Fibroblast of pulmonary artery (primary cell): ENCODE measurements at places on chromosomes 3 and 15.

- no peak for DNase-seq
These were observed 8.9 kb upstream of the ALDH1A2 start for GRCh38 chr15:58074452-58074851.

DNA sequence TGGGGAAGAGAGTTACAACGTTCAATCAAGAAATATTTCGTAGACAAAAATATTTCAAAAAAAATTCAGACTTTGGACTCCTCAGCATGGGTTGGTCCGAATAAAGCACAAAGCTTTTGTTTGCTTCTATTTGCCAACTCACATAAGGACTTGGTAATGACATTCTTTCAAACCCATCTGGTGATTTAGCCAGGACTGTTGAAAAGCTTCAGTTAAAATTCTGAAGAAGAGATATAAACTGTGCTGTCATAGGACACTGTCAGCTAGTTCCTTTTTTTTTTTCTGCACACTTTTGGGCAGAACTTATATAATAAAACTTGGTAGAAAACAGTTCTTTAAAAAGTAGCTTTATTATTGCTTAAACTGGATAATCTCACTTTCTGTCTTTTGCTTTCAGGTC, 660.8 kb upstream of the SGO1 start:
- DNase-seq: no peak

DNA sequence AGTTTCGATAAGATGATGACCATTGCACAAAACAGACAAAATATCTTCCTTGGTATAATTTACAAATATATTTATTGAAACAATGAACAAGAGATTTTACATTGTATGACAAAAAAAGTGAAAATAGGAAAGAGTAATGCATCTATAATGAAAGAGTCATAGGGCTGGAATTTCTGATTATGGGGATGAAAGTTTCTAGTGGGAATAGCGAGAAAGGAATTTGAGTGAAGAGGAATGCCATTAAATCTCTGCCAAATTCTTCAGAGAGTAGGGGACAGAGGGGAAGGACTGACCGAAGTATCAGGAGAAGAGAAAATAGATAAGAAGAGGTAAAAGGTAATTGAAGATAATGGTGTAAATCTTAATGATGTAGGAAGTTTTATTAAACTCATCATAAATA, 125.4 kb downstream of the VGLL3 start:
- peak; percentile 15 for DNase-seq

GRCh38 chr3:43882976-43883680, 192.4 kb downstream of the ABHD5 start:
- DNase-seq: no peak

DNA sequence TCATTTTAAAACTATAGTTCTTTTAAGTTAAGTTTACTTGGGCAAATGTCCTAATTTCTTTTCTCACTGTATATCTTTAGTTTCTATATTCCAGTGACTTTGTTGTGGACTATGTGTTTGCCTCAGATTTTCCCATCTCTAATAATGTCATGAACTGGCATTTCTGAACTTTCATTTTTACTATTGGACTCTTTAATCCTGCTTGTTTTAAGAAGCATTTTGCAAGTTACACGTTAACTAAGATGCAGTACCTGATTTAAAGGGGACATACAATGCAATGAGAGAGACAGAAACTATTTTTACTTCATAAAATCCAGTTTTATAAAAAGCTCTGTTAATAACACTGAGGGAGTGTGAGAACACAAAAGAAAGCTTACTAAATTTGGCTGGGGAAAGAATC, 58.6 kb upstream of the PHLDB2 start:
- no peak for DNase-seq

GRCh38 chr3:188361888-188362287, 207.9 kb downstream of the LPP start:
- no peak for DNase-seq

GRCh38 chr15:56325186-56325585, 40.0 kb upstream of the TEX9 start:
- DNase-seq: peak; percentile 73

- DNase-seq: peak; percentile 82
These were observed at the start of gene CYFIP1 for GRCh38 chr15:22980189-22981050. Gene CYFIP1, minus strand, starts transcription at chr15:22980368. Its CDS starts 33,083 bp downstream, at chr15:22947285.

DNA sequence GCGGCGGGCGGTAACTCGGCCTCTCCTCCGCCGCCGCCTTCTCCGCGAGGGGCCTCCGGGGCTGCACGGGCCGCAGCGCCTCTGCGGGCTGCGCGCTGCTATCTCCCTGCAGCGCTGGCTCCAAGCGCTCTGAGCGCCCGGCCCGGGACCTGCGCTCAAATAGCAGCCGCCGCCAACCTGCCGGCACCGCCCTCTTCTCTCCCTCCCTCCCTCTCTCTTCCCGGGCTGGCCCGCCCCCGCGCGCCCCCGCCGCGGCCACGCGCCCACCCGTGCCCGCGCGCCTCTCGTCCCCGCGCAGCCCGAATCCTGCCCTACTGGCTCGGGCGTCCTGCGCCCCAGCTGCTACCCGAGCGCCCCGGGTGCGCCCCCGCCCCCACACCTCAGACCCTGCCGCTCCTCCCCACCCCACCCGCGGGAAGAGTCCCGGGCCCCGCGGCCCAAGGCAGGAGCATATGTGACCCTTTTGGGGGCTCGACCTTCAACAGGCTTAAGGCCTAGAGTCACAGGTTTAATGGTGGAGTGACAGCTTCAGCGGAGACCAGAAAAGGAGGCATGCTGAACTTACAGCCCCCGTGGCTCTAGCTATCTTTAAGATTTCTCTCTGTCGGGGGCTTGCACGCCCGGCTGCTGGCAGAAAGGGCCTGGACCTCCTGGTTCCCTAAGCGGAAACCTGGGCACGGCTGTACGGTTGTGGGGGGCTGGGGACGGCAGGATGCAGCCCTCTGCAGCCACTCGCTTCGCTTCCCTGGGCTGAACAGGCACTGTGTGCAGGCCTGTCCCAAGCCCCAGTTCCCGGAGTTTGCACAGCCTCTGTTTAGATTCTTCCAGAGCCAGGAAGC, at the start of gene CACNA2D2:
Gene CACNA2D2, minus strand, starts transcription at position 131 of the 839 bp plus-strand sequence. CDS start 211 bp downstream, outside the sequence.
- DNase-seq: no peak

- DNase-seq: peak; percentile 10
These were observed 124.9 kb upstream of the STRIT1 start for GRCh38 chr3:155418407-155418806.

GRCh38 chr3:184780981-184781515, 30.9 kb upstream of the VPS8 start:
- no peak for DNase-seq
